ENCODE measurements at places on chromosomes 5 and 9.

DNA sequence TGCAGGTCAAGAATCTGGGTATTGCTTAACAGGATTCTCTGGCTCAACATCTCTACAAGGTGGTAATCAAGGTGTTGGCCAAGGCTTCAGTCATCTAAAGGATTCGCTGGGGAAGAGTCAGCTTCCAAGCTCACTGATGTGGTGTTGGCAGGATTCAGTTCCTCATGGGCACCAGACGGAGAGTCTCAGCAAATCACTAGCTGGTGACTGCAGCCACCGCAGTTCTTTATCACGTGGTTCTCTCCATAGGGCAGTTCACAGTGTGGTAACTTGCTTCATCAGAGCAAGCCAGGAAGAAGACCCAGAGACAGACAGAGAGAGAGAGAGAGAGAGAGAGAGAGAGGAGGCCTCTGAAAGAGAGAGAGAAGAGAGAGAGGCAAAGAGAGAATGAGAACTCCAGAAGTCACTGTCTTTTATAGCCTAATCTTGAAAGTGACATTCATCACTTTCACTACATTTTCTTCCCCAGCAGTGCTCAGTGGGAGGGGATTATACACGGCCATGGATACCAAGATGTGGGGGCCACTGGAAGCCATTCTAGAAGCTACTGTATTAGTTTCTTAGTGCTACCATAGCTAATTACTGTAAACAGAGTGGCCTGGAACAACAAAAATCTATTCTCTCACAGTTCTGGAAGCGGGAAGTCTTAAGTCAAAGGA lies 109.2 kb upstream of the SMIM23 start:
- no peak for DNase-seq

DNA sequence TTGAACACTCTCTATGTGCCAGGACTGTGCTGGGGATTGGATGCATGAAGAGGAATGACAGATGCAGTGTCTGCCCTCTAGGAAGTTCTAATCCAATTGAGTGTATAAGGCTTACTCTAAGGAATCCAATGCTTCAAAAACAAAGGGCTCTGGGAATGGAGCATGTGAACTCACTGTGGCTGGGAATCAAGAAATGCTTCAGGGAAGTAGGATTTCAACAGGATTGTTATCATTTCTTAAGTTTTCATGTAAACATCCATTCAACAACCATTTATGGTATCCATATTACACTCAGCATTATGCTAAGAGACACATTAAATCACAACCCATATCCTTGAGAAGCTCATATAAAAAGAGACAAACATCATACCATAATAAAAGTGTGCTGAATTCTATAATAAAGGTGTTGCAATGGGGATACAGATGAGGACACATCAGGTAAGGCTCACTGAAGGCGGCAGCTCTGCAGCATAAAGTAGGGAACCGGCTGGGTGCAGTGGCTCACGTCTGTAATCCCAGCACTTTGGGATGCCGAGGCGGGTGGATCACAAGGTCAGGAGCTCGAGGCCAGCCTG lies 11.3 kb downstream of the SIL1 start:
- no peak for DNase-seq

DNA sequence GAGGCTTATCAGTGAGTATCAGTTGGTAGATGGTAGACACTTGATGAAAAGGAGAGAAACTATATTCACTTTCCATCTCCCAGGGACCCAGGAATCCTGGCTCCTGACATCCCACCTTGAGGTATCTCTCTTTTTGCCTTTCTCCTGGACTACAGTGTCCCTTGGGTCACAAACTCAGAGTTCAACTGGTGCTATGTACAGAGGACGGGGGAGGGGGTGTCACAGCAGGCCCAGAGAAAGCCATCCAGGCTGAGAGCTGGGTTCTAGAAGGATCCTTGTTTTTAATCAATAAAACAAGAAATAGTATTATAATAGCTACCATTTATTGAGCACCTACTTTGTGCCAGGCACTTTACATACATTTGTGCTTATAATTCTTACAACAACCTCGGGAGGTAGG lies 10.3 kb downstream of the MYORG start:
- DNase-seq, result no peak

DNA sequence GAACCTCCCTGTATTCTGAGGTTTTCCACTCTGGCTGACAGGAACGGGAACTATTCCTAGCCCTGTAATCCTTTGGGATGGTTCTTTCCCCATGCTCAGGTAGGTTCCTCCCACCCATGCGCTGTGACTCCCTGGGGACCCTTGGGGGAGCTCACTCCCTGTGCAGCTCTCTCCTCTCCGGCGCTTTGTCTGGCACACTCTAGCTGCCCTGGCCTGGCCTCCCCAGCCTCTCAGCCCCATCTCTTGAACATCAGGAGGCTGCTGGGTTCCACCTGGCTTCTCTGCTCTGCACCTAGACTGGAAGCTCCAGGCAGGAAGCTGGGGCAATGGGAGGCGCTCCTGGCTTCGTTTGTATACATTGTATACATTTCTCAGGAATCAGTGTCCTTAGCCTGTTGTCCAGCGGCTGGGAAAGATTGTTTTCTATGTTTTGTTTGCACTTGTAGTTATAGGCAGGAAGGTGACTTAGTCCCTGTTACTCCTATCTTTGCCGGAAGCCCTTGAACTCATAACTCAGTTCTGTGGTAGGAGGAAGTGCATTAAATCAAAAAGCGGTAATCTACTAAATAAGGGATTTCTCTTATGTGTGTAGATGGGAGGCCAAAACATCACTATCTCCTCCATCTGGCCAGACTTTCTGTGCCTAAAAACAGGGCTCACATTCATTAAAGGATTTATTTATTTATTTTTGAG lies 20.4 kb downstream of the SLC25A25 start:
- DNase-seq, result peak; percentile 51

GRCh38 chr9:32264170-32264864 lies 120.1 kb upstream of the ACO1 start:
- DNase-seq, result no peak

- no peak for DNase-seq
Measured at GRCh38 chr5:11869203-11869602, 35.0 kb downstream of the CTNND2 start.

DNA sequence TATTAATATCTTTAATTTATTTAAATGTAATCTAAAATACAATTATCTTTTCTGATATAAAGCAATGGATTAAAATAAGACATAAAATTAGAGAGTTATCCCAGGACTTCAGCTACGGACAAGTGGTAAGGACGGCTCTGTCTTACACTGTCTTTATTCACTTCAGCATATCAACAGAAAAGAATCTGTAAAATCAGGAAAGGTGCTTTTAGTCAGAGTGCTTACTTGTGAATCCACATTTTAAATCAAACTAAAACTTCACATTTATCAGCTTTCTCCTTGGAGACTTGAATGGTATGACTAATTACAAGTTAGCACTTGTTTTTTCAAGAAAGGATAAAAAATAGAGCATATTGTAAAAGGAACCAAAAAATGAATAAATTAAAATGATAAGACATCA lies 39.3 kb downstream of the ST8SIA4 start:
- DNase-seq, result no peak

GRCh38 chr5:154367101-154367500 lies 78.7 kb upstream of the SAP30L start:
- DNase-seq, result no peak

- peak; percentile 12 for DNase-seq
Measured at GRCh38 chr5:149852641-149853330, 91.8 kb downstream of the PDE6A start.

DNA sequence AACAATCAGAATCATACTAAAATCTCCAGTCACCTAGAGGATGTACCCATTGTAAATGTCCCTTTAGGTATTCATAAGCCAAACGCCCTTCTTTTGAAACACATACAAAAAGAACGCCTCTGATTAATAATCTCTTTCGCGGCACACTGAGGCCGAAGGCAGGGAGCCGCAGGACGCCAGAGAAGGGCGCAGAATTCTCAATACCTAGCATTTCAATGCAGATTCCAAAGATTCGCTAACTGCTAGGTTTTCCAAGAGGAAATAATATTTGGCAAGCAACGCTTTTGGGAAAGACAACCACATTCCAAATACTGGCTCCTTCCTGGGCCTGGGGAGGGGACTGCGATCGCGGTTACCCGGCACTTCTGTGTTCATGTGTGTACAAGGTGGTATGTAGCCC lies 203.3 kb downstream of the MEF2C start:
- DNase-seq, result no peak

DNA sequence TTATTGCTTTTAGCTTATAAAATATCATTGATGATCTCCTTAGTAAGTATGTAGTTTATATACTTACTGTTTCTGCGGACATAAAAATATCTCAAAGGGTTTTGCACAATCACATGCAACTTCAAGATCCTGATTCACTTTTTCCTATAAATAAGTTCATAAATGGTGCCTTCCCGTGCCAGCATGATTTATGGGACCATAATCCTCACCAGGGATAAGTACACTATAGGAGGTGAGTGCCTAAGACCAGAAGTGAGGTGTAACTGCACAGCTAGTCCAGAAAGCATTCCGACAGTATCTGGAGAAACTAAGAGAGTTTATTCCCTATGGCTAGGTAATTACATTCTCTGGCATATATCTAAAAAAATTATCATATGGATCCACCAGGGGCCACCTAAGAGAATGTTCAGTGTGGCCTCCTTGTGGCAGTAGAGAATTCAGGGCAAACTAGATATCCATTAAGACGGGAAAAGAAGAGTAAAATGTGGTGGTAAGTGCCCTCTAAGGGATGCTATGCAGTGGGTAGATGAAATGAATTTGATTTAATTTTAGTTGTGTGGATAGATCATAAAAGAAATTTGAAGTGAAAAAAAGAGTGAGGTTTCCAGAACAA lies 402.5 kb upstream of the SLC24A2 start:
- DNase-seq, result no peak

DNA sequence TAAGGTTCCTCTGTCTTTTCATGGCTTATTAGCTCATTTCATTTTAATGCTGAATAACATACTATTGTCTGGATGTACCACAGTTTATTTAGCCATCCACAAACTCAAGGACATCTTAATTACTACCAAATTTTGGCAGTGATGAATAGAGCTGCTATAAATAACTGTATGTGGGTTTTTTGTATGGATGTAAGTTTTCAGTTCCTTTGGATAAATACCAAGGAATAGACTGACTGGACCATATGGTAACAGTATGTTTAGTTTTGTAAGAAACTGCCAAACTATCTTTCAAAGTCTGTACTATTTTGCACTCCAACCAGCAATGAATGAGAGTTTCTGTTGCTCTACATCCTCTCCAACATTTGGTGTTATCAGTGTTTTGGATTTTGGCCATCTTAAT lies 38.7 kb downstream of the SCAMP1 start:
- no peak for DNase-seq

- no peak for DNase-seq
Measured at GRCh38 chr5:143213851-143214363, 189.6 kb downstream of the NR3C1 start.
